ENCODE measurements at places on chromosomes 3 and 15.

- DNase-seq = peak; percentile 70
Measured at GRCh38 chr3:58214484-58215316, 3.9 kb upstream of the DNASE1L3 start.

DNA sequence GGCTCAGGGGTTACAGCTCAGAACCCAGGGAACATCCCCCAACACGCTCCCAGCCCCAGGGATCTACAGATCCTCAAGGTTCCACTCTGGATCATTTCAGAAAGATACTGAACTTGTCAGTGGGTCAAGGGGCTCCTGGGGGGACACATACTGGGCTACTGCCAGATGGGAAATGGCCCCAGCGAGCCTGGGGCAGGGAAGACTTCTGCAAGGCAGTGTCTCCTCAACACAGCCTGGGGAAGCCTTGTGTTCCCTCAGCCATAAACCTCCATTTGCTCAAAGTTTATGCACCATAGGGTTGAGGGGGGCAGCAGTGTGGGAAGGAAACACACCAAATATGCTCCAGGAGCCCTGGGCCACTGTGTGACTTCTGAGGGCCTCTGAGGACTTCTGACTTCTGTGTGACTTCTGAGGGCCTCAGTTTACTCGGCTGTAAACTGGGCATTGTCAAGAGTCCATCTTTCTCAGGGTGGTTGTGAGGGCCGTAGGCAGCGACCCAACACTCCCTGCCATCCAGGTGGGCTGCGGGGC, 58.4 kb downstream of the IQSEC1 start:
- no peak for DNase-seq

DNA sequence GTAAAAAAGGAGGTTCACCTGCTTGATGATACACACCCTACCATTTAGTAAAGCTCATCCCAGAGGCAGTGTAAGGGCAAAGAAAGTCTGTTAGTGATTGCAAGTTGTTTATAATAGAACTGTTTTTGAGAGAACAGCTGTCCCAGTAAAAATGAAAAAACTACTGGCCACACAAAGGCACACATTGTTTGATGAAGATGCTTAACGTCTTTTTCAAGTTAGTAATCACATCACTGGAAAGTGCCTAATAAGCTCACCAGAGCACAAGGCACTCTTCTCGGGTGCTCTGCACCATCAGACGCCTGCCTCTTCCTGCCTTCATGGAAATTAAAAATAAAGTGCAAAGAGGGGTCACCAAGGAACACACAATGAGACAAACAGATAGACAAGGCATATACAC, 186.9 kb downstream of the PDZRN3 start:
- no peak for DNase-seq

- peak; percentile 72 for DNase-seq
Measured at GRCh38 chr3:183924543-183924942, 39.9 kb upstream of the PARL start.

GRCh38 chr15:23897531-23897930, 210.4 kb upstream of the NDN start:
- DNase-seq = no peak

- no peak for DNase-seq
Measured at GRCh38 chr15:74682954-74683353, 12.9 kb downstream of the EDC3 start.

- no peak for DNase-seq
Measured at GRCh38 chr3:15553749-15554148, 32.2 kb upstream of the COLQ start.

GRCh38 chr3:197076415-197076814, 46.8 kb upstream of the MELTF start:
- no peak for DNase-seq

DNA sequence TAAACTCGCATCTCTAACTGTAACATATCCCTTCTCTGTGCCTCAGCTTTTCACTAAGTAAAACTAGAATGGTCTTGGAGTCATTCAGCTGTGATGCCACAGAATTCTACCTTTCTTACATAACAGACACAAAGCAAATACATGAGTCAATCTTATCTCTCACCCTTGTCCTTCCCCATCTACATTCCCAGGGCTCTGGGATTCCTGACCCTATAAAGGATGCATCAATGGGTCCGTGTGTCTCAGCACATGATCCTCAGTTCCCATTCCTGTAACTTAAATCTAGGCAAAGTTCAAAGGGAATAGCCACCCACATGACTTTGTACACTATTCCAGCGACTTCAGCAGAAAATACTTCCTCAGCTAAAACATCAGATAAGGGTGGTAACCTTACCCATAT, 11.8 kb upstream of the ARL8B start:
- DNase-seq = no peak

- DNase-seq = peak; percentile 61
Measured at GRCh38 chr3:29286478-29287240, 5.8 kb downstream of the RBMS3 start.

DNA sequence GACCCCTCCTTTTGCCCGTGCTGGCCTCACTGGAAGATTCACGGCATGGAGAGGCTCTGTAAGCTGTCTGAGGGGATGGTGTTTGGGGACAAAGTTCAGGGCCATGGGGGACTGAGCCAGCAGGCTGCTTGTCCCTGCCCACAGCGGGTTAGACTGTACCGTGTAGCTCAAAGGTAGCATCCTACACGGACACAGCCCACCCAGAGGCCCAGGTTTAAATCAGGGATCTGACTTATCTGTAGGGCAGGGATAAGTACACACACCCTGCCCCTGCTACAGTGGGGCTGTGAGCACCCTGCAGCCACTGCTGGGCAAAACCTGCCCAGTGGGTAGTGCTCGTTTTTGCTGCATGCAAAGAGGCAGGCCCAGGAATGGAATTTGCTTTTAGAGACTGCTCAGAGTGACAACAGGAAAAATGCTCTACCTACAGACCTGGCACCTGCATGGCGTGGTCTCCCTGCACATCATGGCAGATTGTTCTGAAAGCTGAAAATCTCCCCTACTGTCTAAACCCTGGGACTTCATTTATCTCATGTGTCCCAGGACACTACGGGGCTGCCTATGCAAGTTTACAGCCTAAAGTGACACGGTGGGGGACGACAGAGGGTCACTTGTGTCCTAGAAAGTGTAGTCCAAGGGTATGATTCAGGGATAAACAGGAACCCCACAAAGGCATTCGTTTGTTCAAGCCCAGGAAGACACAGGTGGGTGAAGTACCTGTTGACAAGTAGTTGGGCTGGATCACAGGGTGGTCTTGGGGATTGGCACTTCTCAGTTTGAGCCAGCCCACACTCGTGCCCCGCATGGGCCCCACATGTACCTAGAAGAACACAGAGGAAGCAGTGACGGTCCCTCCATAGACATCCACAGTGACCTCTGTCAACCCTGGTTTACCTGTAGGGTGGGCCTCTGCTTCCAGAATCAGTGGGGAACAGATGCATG, 27.7 kb downstream of the CHDH start:
- DNase-seq = no peak

All from cardiac fibroblast (primary cell).